ENCODE measurements at places on chromosomes 2 and 18. TPM values are rescaled to one million over a fixed set of nuclear protein-coding genes. Genes with fewer than 3 reads are reported as not detected.

DNA sequence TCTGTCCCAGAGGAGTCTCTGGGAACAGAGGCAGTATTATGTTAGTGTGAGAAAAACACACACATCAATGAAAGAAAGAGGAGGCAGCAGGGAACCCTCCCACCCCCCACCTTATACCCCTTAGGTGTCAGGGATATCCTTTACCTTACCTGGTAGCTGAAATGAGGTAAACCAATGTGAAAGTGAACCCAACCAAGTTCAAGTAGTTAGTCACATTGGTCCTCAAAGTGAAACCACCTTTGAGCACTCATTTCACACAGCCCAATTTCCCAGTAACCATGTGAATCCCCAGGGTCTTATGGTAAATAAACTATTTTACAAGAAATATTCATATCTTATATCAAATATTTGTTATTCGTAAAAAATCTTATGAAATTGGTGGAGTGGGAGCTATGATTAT lies 377.8 kb downstream of the LRATD1 start:
- DNase-seq = no peak

DNA sequence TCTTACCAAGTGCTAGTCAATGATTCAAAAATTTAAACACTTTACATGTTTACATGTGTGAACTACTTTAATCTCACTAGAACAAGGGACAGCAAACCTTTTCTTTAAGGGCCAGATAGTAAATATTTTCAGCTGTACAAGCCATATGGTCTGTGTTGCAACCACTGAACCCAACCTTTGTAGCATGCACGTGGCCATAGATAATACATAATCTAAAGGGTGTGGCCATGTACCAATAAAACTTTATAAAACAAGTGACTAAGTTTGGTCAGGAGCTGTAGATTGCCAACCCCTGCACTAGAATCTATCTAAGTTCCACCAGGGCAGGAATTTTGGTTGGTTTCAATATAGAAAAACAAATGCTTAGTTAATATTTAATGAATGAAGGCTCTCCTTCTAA lies 18.4 kb upstream of the SPRED2 start:
- no peak for DNase-seq

DNA sequence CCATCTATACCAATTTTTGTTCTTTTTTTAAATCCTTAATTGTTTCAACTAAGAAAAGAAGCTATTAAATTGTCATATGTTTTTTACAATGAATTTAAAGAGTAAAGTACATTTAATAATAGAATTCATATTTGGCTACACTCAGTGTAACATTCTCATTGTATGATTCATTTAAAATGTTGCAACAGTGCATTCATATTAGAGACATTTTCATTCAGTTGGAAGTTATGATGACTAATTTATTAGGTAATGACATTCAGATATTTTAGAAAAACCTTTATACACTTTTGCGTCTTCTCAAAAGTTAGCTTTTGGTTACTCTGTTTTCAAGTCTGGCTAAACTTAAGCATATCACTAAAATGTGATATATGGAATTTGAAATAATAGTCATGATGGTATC lies 887.5 kb upstream of the NRXN1 start:
- DNase-seq = no peak

GRCh38 chr2:25280051-25280687 lies 61.6 kb downstream of the DNMT3A start:
- DNase-seq = no peak

GRCh38 chr2:15772086-15772595 lies 168.2 kb upstream of the MYCN start:
- DNase-seq = no peak

- DNase-seq = peak; percentile 69
Observed at GRCh38 chr2:88627856-88628570, 749 bp upstream of the EIF2AK3 start.

The CTAGE1 gene
- not detected for total RNA-seq

- DNase-seq = no peak
Observed at GRCh38 chr2:222637067-222637466, 18.8 kb downstream of the FARSB start.

The NT5DC4 gene
- total RNA-seq = not detected

GRCh38 chr2:100548771-100549170 lies 14.0 kb upstream of the PDCL3 start:
- no peak for DNase-seq

DNA sequence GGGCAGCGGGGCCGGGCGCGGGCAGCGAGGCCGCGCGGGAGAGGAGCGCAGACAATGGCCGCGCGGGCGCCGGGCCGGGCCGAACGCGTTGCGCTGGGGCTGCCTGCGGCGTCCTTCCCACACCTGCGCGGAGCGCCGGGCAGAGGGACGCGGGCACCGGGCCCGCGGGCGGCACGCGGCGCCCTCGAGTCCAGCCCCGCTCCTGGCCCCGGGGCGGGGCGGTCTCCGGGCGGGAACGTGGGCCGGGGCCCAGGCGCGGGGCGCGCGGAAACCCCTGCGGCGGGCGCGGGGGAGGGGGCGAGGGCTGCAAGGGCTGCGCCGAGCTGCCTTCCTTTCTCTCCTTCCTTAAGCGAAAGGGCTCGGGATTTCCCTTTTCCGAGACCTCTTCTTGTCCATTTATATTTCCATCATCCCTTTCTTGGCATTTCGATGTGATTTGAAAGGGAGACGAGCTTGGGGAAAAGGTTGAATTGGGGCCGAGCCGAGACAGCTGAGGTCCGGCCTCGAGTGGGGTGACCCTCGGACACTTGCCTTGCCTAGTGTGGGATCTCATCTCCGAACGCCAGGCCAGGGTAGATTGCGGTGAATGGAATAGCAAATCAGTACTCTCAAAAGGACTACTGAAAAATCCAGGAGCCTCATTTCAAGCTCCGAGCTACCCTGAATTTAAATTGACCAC lies 676 bp downstream of the KLHL23 start:
- peak; percentile 1 for DNase-seq

The LDAH gene
- total RNA-seq = 25.2 TPM

- no peak for DNase-seq
Observed at GRCh38 chr2:8096484-8096883, 585.4 kb upstream of the ID2 start.

The SNTG2 gene
- not detected for total RNA-seq

DNA sequence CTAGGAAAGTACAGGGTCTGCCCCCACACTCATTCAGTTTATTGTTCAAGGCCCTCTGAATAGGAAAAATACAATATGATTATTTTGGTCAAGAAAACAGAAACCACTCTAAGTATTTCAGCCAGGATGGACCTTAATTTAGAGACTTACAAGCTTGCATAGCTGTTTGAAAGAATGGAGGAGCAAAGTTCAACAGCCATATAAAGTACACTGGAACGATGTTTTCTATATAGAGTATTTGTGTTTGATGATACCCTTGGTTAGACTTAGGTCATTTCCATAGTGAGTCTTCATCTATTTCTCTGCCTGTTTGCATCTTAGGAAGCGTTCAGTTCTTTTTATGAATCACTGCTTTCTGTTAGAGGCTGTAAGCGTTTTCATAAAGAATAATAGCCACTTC lies 366.2 kb downstream of the NUP35 start:
- DNase-seq = no peak

DNA sequence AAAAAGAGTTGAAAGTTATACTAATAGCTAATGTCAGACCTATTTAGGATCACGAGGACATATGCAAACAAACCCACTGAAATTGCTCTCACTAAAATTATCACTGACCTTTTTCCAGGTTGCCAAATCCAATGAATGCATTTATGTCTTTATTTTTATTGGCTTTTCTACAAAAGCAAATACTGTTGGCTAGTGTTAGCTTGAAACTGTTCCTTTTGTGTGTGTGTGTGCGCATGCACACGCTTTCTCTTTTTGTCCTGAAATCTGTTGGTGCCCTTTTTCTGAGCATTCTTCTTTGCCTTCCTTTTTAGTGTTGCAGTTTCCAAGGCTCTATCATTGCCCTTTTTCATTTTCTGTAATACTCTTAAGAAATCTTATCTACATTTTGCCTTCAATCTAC lies 1269.2 kb downstream of the LRP1B start:
- no peak for DNase-seq

DNA sequence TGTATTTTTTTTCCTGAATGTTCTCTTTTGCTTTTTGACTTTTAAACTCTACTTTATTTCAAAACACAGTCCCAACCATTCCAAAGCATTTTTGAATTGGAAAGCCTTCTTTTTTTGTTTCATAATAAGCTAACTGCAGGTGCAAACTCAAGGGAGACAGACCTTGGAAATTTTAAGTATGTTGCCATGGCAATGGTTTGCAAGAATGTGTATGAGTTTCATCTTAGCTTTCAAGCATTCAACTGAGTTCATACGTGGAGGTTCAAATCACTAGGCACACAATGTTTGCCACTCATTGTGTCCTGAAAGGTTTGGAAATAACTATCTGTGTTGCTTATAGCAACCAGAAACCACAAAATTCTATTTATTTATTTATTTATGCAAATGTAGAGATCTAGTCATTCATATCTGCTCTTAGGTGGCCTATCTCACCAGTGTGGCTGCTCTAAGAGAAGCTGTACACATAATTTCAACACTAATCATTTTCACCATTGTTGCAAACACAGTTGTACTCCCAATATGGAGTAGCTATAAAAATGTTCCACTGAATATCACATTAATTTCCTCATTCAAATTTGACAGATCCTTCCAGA lies 805.7 kb upstream of the FSHR start:
- DNase-seq = no peak

The PAX3 gene
- not detected for total RNA-seq

The KCNS3 gene
- total RNA-seq = not detected

The CDK5R2 gene
- total RNA-seq = not detected

DNA sequence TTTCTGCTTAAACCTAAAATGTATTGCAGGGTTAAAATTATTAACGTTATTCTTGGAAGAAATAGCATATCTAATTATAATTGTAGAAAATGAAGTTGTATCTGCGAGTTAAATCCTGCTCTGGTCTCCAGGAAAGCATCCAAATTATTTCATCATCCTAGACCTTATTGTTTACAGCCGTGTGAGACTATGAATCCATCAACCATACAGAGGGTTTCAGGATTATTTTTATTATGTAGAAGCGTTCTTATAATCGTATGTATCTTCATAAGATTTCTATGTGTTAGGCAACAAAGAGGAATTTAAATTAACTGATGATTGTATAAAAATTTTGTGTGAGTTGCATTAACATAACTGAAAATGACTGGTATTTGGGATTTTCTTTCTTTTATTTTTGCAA lies 14.5 kb upstream of the DSC3 start:
- no peak for DNase-seq

- DNase-seq = no peak
Observed at GRCh38 chr18:1522249-1522615, 617.6 kb downstream of the ADCYAP1 start.

DNA sequence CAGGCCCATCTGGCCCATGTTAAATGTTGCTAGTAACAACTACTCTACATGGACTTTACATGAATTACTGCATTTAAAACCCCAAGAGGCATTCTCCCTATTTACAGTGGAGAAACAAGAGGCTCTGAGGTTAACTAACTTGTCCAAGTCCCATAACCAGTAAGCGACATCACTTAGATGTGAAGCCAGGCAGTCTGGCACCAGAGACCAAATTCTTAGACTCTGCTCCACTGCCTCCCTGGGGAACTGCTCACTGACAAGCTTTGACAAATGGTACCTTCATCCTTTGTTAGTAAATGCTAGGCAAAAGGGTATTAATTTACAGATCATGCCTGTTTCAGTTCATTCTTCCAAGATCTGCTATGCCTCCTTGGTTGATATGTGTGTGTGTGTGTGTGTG lies 124.8 kb downstream of the AFF3 start:
- no peak for DNase-seq

DNA sequence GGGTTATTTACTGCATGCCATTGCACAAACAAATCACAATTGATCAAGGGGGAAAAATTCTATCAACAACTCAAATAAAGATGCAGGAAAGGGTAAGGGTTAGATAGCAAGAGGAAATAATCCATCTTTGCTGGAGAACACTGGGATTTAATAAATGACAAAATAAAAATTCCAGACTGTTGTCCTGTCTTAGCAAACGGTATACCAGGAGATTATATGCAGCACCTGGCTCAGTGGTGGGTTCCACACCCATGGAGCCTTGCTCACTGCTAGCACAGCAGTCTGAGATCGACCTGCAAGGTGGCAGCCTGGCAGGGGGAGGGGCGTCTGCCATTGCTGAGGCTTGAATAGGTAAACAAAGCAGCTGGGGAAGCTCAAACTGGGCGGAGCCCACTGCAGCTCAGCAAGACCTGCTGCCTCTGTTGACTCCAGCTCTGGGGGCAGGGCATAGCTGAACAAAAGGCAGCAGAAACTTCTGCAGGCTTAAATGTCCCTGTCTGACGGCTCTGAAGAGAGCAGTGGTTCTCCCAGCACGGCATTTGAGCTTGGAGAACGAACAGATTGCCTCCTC lies 296.5 kb upstream of the THSD7B start:
- DNase-seq = no peak

Data from naive thymus-derived CD4-positive, alpha-beta T cell (primary cell).